ENCODE measurements at places on chromosomes 11 and 22. TPM values are rescaled to one million over a fixed set of nuclear protein-coding genes. Genes with fewer than 3 reads are reported as not detected.

Gene EXPH5
- 2.4 TPM for total RNA-seq

Gene PTPRJ
- total RNA-seq = 8.7 TPM

Gene NNMT
- total RNA-seq = 16.8 TPM

- no peak for DNase-seq
Measured at GRCh38 chr11:69079661-69080256, 31.0 kb downstream of the TPCN2 start.

GRCh38 chr11:33787076-33787475 is 12.8 kb upstream of the FBXO3 start:
- DNase-seq = no peak

- DNase-seq = no peak
Measured at GRCh38 chr22:31968022-31968421, 23.7 kb downstream of the YWHAH start.

DNA sequence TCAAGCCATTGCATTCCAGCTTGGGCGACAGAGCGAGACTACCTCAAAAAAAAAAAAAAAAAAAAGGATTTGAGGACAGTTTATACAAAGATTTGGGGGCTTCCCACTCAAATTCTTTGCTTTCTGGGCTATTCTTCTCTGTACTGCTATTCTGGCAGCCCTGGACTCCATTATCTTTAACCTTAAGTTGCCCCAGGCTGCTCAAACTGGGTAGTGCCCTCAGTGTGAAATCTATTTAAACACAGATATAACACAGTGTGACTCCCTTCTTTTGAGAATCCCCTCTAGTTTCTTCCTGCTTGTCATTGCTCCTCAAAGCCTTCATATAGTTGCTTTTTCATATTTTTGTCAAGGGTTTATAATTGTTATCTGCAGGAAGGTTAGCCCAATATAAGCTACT is 49.5 kb upstream of the WEE1 start:
- DNase-seq = no peak

- DNase-seq = no peak
Measured at GRCh38 chr11:27754035-27755017, 54.1 kb upstream of the BDNF start.

GRCh38 chr22:39013942-39014722 is at the start of gene APOBEC3C:
Gene APOBEC3C (plus strand): TSS chr22:39014257. CDS start chr22:39014363, 106 bp downstream.
- peak; percentile 87 for DNase-seq

- no peak for DNase-seq
Measured at GRCh38 chr22:30314915-30315314, 11.8 kb downstream of the TBC1D10A start.

DNA sequence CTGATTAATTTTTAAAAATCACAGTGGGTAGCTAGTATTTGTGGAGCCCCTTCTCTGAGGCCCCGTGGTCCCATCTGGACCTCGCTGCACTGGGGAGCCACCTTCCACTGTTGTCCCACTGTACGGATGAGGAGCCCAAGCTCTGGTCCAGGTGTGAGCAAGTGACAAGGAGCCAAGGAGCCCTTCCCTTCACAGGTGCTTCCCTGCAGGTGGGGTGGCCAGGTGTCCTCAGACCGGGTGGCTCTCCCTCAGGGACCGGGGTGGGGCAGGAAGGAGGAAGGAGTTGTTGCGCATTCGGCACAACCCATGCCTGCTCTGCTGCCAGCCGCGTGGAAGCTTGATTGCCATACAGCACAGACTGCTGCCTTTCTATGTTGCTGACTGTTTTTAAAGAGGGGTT is 10.4 kb upstream of the SEPTIN5 start:
- DNase-seq = no peak

- DNase-seq = peak; percentile 76
Measured at GRCh38 chr11:70467201-70468085, 69.1 kb downstream of the CTTN start.

Data from right cardiac atrium (tissue), 5 donors.